ENCODE measurements at places on chromosomes 4 and X.

DNA sequence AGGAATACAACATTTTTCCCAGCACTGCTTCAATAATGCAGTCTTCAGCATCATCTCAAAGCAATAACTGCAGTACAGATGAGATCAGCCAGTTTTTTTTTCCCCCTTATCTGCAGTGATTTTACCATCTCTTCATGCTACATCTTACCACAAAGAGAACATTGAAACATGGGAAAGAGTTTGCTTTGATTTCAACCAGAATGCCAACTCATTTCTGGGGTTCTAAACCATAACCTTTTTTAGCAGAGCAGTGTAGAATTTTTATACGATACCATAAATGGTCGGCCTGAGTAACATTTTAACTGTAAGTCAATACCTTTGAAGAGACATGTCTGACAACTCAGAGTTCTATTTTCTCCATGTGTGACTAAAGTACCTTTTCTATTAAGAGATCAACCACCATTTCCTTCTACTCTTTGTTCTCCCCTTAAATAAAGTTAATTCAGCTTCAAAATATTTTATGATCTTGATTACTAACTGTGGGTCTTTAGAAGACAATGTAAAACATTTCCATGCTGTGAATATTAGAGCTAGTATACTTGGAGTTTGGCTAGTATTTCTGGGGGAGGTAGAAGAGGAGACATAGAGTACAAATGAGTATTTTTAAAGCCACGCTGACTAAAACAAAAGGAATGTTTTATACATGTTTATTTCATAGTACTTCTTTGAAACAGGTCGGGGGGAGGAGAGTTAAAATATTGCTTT is 69.1 kb downstream of the TET2 start:
- no peak for DNase-seq

DNA sequence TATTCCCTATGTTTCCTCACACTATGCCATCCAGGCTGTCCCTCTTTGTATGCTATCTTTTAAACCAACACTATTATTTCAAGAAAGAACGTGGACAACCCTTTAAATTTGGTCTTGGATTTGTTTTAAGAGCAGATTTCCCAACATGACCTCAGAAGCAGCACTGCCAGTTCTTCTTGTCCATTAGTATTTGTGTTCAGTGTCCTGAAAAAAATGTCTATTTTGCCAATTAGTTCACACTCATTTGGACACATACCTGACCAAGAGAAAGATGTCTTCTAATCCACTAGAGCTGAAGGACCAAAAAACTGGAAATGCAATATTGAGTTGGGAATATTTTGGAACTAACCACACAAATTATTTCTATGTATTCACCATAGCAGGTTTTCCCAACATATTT is 223.2 kb upstream of the CNKSR2 start:
- no peak for DNase-seq

GRCh38 chr4:73055241-73055897 is 14.1 kb downstream of the COX18 start:
- DNase-seq, result no peak

DNA sequence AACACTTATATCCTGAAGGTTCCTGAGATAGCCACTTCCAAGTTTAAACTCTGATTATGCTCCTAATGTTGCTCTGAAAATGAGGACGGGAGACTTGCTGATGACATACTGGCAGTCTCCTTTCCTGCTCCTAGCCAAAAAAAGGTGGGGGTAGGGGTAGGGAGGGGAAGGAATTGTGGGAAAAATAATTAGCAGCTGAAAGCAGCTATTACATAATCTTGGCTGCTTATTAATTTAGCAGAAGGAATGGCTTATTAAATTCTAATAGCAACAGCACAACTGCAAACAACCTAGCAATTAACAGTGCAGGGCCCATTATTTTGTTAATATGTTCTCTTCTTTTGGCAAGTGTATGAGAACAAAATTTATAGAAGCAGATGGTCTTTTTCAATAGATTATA is 2.0 kb upstream of the AP1S2 start:
- DNase-seq, result no peak

- DNase-seq, result peak; percentile 64
Measured at GRCh38 chr4:10115797-10116568, 616 bp downstream of the WDR1 start.

DNA sequence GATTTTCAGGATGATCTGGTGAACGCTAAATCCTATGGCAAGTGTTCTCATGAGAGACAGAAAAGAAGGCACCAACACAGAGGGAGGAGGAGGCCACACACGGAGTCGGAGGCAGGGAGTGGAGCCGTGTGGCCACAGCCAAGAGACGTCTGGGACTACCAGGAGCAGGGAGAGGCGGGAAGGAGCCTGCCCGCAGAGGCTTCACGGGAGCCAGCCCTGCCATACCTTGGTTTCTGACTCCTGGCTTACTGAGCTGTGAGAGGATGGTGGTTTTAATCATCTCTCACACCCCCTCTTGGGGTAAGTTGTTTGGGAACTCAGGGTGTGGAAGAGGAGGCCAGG is 33.5 kb upstream of the GPR78 start:
- no peak for DNase-seq

DNA sequence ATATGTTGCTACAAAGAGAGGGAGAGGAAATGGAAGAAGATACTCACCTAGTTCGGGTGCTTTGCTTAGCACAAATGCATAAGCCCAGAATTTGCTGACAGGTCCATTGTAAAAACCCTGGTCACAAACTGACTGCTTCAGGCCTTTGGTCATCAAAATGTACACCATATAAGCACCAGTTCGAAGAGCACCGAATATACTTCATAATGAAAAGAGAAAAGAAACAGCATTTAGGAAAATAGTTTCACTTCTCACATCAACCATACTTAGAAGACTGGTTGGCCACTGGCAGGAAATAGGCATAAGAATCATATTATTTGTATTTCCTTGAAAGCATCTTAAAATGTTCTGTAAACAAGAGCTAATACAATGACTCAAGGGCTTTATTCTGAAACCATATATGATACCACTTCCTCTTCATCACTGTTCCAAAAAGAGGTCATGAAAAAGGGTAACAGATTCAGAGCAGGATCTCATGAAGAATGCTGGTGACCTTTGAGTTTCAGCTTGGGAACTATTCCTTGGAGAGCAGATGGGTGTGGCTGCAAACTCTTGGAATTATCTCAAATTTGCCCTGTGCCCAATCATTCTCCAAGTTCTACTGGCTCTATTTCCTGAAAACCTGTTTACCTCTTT is 138.7 kb downstream of the ELOVL6 start:
- DNase-seq, result no peak

DNA sequence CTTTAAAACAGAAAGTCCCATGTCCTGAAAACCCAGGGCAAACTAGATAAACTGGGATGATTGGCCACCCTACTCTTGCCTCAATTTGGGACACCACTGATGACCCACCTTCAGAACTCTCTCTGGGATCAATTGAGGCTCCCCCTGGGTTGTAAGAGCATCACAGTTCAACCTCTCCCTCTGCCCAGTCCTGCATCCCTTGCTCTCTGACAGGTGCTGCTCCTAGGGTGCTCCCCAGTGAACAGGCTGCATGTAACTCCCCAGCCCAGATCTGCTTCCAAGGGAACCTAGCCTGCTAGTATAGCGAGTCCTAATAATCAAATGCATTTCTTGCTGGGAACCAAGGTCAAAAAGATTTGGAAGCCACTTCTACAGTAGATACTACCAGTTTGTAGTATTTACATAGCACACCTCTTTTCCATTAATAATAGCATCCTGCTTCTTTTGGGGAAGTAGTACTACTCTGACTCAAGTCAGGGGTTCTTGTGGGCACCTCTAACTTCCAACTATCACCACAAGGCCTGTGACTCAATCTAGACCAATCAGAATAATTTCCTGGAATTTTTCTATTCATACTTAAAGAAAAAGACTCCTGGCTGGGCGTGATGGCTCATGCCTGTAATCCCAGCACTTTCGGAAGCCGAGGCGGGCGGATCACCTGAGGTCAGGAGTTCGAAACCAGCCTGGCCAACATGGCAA is 42.1 kb upstream of the SPINK2 start:
- DNase-seq, result no peak

DNA sequence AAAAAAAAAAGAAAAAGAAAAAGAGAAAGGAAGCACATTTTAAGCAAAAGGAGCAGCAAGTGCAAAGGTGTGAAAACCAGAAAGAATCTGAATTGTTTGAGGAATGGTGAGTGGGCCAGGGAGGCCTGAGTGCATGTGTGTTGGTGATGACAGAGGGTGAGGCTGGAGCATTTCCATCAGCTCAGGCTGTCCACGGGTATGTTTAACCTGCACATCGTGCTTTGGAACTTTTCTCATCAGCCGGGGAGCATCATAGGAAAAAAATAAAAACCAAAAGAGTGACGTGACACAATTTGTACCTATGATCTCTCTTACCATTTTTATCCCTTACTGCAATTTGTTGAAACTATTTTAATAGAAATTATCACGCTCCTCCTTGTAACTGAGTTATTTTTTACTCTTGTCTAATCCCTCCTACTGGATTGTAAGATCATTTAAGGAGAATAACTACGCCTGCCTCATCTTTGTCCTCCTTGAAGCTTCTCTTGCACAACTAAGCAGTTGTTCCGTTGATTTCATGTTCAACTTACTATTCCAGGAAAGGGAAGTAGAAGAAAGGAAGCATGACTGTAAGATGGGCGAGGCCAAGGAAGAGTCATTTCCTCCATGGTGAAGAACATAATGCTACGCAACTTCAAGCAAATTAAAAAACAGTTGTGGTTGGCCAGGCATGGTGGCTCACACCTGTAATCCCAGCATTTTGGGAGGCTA is 7.0 kb downstream of the PALLD start:
- no peak for DNase-seq

DNA sequence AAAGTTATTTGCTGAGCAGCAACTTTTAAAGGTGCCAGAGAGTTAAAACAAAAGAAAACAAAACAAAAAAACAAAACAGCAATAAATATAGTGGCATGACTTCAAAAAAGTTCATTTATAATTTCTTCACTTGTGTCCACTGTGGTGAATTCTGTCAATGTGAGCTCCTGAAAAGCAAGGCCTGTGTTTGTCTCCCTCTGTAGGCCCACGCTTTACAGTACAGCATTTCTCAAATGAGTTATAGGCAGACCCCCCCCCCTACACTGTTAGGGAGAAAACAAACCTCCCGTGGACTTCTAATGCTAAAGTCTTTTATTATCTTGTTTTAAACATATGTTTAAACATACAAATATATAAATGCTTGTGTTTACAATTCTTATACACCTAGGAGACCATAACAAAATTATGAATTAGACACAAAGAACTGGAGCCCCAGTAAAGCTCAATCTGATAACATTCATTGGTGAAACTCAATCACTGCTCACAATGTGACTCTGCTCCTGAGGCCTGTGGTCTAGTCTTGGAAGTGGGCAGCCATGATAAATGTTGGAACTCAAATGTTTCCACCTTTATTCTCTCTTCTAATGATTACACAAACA is 47.0 kb upstream of the SCOC start:
- no peak for DNase-seq

GRCh38 chrX:122816288-122816687 is 367.8 kb upstream of the GRIA3 start:
- no peak for DNase-seq

DNA sequence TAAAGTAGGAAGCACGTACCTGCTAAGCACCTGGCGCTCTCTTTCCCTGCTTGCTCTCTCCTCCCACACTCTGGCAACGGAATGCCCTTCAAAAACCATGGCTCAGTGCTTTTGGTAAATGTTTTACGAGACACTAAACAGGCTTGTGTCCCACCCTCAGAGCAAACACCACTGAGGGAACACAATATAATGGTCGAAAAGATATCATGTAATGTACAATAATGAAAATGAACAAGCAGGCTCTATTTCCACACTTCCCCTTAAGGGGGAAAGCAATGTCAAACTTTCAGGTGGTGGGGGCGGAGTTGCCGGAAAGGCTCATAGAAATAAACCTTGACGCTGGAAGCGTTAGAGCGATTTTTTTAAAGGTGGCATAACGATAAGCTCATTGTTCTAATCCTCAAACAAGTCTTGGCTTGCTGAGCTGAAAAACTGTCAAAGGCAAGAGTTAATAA is 115.1 kb downstream of the RBM47 start:
- no peak for DNase-seq

DNA sequence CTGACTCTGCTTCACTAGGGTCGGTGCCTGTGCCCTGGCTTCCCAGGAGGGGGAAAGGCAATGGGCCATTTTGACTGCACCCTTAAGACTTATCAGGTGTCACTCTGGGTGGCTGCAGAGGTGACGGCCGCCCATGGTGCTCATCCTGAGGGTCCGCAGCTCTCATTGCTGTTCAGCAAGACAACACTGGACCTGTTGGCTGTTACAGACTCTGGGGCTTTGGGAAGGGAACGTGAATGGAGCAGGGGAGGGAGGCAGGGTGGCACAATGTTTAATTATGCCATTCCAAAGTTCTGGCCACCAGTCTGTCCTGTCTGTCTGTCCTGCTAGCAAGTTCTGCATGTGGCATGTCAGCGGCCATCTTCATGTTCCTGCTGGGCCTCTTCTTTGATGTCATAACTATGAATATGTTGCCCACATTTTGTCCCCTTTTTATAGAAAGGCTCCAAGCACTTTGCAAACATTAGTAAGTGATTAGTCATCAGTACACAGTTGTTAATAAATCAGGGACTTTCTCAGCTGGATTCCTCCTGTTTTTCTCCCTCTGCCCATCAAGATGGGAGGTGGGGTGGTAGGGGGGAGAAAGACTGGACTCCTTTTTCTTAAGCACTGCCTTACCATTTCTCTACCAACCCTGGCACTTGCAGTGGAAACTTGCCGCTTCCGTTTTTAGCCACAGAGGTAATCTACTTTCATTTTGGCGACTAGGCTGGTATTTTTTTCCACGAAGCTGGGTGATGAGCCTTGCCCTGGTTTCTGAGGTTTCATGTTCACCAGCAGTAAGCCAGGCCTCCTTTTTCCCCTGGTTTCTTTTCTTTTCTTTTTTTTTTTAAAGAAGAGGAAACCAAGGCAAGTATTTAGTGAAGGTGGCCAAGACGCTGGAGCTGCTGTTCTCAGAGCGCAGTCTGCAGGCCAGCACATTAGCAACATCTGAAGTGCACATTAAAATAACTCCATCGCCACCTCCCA is 88.6 kb upstream of the TRIM2 start:
- peak; percentile 43 for DNase-seq

- no peak for DNase-seq
Measured at GRCh38 chrX:6175914-6176313, 52.8 kb downstream of the NLGN4X start.

DNA sequence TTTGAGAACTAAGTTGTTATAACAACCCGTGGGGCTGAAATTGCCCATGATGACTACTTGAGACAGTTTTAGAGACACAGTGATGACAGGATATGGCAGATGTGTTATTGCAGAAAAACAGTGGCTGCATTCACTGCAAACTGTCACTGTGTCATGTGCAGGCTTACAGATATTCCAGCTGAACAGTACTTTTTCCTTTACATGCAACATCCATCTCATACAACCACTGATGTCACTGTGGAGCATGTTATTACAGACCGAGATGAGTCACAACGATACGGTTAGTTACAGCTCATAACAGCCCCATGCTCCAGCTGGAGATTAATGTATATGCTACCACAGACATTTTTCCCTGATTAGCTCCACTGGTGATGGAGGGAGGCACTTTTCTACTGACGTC is 207.4 kb downstream of the TMA16 start:
- no peak for DNase-seq

- no peak for DNase-seq
Measured at GRCh38 chrX:10509397-10509796, 111.0 kb downstream of the MID1 start.

GRCh38 chr4:176376032-176376614 is 56.4 kb downstream of the SPCS3 start:
- no peak for DNase-seq

- DNase-seq, result no peak
Measured at GRCh38 chrX:63506320-63506719, 155.2 kb upstream of the SPIN4 start.

- no peak for DNase-seq
Measured at GRCh38 chr4:170875868-170876267, 786.1 kb upstream of the AADAT start.
